ENCODE measurements at places on chromosomes 6 and 20. TPM values are rescaled to one million over a fixed set of nuclear protein-coding genes. Genes with fewer than 3 reads are reported as not detected.

Gene MAP7
- polyA plus RNA-seq, result 40.4 TPM

Gene FAM209B
- not detected for polyA plus RNA-seq

Gene CTNNBL1
- 77.5 TPM for polyA plus RNA-seq

Gene CYP24A1
- 0.63 TPM for polyA plus RNA-seq

Gene STX11
- polyA plus RNA-seq, result 0.44 TPM

Gene HLA-DRB1
- polyA plus RNA-seq, result 20.2 TPM

Gene LTB
- not detected for polyA plus RNA-seq

Gene SYTL3
- polyA plus RNA-seq, result 8.0 TPM

Gene ORC3
- polyA plus RNA-seq, result 29.6 TPM

Gene NKAIN4
- polyA plus RNA-seq, result 17.7 TPM

Gene FKBP1C
- polyA plus RNA-seq, result 0.29 TPM

Gene PRND
- polyA plus RNA-seq, result not detected

Gene GLP1R
- 12.7 TPM for polyA plus RNA-seq

Gene JARID2
- polyA plus RNA-seq, result 19.7 TPM

Gene LCA5
- 7.2 TPM for polyA plus RNA-seq

Gene FGD2
- polyA plus RNA-seq, result 0.58 TPM

Gene KIF6
- polyA plus RNA-seq, result 3.3 TPM

Gene CCN5
- 0.39 TPM for polyA plus RNA-seq

Gene RAMACL
- polyA plus RNA-seq, result not detected

Gene GGTLC1
- polyA plus RNA-seq, result not detected

Gene PHACTR3
- polyA plus RNA-seq, result 28.5 TPM

Gene LY86
- 3.6 TPM for polyA plus RNA-seq

Gene SNAI1
- polyA plus RNA-seq, result 6.0 TPM

Gene PAX1
- not detected for polyA plus RNA-seq

Gene DNMT3B
- 8.7 TPM for polyA plus RNA-seq

Gene FLOT1
- 231 TPM for polyA plus RNA-seq

Gene BACH2
- polyA plus RNA-seq, result 4.5 TPM

Gene DCBLD1
- polyA plus RNA-seq, result 2.4 TPM

Gene FAM229B
- polyA plus RNA-seq, result 76.5 TPM

Gene CCND3
- 87.1 TPM for polyA plus RNA-seq

Gene SMPDL3A
- polyA plus RNA-seq, result 3.2 TPM

Gene FILIP1
- polyA plus RNA-seq, result 0.31 TPM

Gene MYBL2
- polyA plus RNA-seq, result 148 TPM

Gene PTP4A1
- 42.1 TPM for polyA plus RNA-seq

Gene PDE10A
- polyA plus RNA-seq, result 0.64 TPM

Gene VGLL2
- not detected for polyA plus RNA-seq

Gene ISM1
- polyA plus RNA-seq, result 2.8 TPM

Gene E2F3
- 8.3 TPM for polyA plus RNA-seq

Gene DNAJC5
- 77.8 TPM for polyA plus RNA-seq

Gene MAFB
- 2.7 TPM for polyA plus RNA-seq

Gene LY6G5B
- polyA plus RNA-seq, result 4.1 TPM

Gene MCM3
- polyA plus RNA-seq, result 134 TPM

Gene RSPO3
- 0.15 TPM for polyA plus RNA-seq

Data from brain (organoid and tissue), 16 donors.